ENCODE measurements at places on chromosomes 2 and 18.

DNA sequence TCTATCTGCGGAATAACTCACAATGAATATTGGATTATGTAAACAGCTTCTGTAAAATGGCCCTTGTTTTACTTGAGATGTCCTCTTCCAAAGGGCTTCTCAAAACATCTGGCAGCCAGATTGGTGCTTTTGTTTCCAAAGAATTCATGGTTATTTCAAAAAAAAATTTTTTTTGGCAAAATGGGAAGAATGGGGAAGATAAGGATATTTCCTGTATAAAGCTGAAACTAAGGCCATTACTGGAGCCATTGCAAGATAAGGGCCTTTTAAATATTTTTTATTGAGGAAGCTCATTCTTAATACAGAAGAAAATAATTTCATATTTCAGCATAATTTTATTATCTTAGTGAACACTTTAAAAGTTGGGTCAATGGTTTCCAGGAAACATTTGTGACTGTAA, 259.1 kb downstream of the GALNT13 start:
- DNase-seq, result no peak

- no peak for DNase-seq
These were observed 109.1 kb upstream of the DNAJC10 start for GRCh38 chr2:182606728-182607681.

DNA sequence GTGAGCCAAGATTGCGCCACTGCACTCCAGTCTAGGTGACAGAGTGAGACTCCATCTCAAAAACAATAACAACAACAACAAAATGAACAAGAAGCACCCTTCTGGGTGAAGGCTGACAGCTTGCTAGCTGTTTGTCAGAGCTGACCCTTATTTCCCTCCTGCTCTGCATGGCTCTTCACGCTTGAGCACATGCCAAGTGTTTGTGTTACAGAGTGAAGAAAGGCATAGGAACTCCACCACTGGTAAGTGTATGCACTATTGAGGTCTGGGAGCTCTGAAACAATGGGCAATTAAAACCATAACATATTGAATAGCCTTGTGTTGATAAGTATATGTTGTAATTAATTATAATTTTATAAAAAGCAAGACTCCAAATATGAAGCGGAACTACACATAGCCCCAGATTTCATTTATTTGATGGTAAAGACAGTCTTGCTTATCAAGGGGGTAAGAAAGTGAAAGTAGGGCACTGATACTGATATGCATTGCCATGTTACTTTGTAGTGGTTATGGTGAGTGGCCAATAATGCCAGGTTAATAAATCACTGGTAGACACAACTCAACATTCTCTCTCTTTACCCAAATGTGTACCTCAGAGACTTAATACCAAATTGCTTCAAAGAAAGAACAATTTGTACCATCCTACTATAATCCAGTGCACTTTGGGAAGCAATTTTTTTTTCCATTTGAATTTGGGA, 163.4 kb downstream of the VWC2L start:
- no peak for DNase-seq

GRCh38 chr2:109386004-109386695, 227.6 kb downstream of the SEPTIN10 start:
- DNase-seq, result no peak

DNA sequence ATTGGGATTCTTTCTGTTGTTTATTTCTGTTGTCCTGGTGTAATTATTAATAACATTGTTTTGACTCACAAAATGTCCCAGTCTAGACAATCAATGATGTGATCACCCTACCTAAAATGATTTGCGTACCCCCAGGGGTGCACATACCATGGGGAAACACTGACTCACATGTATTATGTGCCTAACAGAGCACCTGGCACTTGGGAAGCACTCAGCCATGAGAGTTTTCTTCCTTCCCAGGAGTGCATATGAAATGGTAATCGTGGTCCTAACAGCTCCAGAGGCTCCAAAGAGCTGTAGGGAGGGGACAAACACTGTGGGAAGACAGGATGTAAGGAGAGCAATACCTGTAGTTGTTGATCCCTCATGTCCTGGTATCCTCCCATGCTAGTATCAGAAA, 187.8 kb upstream of the ERBB4 start:
- DNase-seq, result no peak

DNA sequence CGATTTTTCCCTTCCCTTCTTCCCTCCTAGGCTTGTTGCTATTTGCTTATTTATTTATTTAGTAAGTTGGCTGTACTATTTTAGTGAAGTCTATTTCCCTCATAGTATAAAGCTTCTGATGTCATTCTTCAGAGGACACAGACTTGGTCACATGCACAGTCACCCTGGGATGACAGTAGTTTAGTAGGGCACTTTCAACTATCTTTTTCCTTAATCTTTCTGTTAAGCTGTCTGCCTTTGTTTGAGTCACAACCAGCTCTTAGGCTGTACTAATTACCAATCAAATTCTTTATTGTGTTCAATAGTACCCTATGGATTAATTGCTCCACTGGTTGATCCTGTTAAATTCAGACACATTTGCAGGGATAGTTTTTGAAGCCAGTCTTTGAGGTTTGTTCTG, 26.9 kb upstream of the RAB31 start:
- DNase-seq, result no peak

GRCh38 chr2:148963461-148963860, 75.0 kb upstream of the LYPD6B start:
- DNase-seq, result no peak

DNA sequence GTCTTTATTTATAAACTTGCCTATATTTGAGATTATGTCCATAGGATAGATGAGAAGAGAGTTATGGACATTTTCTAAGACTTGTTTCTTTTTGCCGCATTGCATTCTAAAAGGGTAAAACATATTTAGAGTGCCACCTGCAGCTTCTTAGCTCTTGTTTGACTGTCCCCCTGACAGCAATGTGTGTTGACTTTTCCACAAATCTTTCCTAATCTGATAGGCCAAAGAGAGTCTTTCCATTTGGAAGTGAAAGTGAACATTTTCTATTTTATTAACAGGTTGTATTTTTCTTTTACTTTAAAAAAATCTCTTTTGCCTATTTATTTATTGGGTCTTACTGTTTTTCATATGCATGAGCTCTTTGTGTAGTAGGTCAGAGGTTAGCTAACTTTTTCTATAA, 58.4 kb downstream of the FMNL2 start:
- no peak for DNase-seq

DNA sequence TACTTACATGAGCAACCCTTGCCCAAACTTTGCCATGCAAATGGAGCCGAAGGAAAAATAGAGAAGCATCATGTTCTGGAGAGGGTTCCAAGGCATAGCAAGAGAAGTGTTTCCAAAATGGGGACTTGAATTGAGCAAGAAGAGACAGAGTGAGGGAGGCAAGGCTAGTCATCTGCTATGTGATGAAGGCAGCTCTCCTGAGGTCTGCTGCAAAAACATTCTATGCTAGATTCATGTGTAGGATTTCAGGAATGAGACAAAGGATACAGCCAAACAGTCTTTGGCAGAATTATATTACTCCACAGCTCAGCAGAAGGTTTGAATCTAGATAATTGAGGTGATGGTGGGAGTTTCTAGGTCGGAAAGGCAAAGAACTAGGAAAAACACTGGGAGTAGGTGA, 24.1 kb upstream of the MRPL19 start:
- no peak for DNase-seq
